HEK293T (cell line): ENCODE measurements at places on chromosomes 7 and 10.
A peak's percentile ranks its signal among the peaks of the same experiment; 100 is the strongest.

GRCh38 chr10:125608474-125608873 lies 74.5 kb downstream of the TEX36 start:
- no peak for DNase-seq

DNA sequence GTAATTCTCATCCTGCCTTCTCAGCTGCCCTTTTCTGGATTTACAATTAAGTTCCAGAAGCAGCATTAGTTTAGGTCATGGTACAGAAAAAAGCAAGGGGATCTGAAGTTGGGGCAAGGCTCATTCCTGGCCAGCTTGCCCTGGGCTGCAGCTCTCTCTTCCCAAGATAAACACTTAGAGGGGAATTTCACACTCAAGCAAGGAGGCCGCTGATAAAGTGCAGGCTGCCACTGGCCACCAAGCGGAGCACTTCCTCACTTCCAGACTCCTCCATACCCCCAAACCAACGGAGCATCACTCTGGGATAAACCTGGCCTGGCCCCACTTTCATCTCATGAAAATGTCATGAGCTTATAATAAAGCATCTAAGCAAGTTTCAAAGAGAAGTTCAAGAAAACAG lies 445.5 kb upstream of the MKI67 start:
- DNase-seq, result no peak

- no peak for DNase-seq
Observed at GRCh38 chr7:159370-160270, 32.8 kb upstream of the FAM20C start.

GRCh38 chr7:5345171-5345570 lies 62.4 kb downstream of the SLC29A4 start:
- no peak for DNase-seq

DNA sequence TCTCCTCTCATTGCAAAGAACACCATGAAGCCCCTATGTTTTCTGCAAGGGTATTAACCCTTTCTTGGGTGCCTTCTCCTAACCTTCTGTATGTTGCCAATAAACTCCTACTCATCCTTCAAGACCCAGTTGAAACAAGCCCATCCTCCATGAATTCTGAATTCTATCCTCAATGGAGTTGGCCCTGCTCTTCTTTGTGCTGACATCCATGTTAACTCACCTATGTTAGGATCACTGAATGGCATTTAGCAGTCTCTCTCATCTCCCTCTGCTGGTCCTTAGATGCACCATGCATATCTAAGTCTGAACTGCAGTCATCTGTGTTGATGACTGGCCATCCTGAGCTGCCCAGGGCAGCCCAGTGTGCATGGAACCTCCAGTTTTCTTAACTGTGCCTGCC lies 129.8 kb downstream of the BUB3 start:
- no peak for DNase-seq

GRCh38 chr7:130521258-130521951 lies 29.5 kb downstream of the MEST start:
- DNase-seq, result no peak

DNA sequence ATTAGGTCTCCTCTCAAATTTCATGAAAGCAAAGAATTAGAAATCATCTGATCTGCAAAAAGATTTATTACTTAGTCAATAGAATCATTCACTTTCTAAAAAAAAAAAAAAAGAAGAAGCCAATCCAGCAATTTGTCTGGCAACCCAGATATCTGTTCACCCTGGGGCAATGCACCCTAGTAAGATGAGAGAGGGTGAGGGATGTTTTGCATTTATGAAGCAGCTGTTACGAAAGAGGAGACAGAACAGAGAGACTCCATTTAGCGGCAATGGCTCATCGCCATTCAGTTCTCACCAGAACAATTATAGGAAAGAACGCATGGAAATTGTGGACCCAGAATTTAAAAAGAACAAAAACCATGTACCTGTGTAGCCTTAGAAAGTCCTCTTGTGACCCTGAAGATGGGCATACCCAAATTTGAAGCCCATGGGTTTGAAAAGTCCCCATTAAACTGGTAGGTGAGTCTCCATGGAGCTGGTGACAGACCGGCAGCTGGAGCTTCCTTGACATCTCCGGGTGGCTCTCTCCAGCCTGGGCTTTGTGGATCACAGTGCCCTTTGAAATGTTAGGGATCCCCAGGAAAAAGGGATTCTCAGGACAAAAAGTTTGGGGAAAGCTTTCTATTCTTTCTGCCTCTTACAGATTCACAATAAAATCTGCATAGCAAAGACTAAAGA lies 45.5 kb upstream of the CCDC3 start:
- DNase-seq, result no peak

- DNase-seq, result no peak
Observed at GRCh38 chr10:132668048-132668394, 117.9 kb downstream of the NKX6-2 start.

DNA sequence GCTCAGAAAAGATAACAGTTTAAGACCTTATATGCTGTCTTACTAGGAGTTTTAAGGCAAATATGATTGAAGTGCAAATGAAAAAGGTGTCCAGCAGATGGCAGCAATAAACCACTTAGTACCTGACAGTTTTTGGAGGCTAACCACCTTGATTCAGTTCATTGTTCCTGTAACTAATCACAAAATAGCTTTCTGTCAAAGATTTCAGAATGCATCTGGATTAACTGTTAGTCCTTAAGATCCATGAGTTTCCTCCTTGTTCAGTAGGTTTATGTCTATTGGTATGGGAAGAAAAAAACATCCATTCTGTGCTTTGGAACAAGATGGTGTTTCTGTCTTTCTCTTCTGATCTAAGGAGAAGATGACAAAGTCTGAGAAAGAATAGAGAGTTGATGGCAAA lies 46.6 kb downstream of the CCSER2 start:
- peak; percentile 19 for DNase-seq
